ENCODE measurements at places on chromosomes 11 and 22.

DNA sequence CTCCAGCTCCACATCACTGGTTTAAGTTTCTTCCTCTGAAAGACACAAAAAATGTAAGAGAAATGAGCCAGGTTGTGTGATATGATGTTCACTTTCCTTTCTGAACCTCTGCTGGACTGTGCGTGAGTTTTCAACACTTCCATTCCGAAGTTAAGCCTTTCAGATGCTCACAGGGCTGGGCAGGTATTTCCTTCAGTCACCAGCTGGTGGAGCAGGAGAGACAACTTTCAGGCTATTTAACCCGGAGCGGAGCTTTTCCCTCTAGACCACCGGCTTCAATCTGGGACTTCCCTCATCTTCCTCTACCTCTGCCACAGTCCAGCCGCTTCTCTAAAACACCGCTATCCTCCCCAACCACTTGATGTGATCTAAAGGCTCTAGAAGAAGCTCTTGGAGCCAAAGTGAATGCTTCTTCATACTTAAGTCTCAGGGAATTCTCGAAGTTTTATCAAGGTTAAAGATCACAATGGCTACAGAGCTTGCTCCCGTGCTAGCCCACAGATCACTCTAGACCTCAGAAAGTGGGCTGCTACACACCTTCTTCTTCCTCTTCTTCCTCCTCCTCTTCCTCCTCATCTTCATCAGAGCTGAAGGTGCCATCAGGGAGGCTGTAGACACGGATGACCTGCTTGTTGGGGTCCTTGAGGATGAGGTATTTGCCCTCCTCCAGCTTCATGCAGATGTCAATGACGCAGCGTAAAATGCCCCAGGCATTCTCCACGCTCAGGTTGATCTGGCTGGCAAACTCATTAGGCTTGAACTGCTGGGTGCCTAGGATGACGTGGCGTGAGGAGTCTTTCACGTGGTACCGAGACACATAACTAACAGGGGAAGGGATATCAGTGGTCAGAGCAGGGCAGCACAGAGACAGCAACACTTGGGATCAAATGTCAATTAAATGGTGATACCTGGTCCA lies 4.4 kb upstream of the FOXRED2 start:
- DNase-seq: no peak

GRCh38 chr22:42915980-42916765 lies 59.1 kb upstream of the ARFGAP3 start:
- DNase-seq: no peak

GRCh38 chr11:15313862-15314261 lies 199.1 kb downstream of the INSC start:
- no peak for DNase-seq

GRCh38 chr22:17705951-17706900 lies 67.7 kb downstream of the BCL2L13 start:
- DNase-seq: peak; percentile 13

- no peak for DNase-seq
These were observed 2.2 kb downstream of the LMF2 start for GRCh38 chr22:50505276-50505775.

DNA sequence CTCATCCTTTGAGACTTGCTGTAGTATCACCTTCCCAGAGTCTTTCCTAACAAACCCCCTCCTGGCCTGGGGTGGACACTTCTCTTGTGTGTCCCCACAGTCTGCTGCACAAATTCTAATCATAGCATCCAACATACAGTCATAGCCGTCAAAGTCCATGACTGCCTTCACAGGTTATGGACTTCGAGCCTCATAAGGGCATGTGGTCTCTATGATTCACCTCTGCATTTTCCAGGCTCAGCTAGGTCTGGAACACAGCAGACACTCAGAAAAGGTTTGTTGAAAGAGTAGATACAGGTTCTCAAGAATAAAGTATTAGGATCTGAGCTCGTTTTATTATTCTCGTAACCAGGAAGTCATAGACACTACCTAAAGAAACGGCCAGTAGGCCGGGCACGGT lies 13.2 kb upstream of the SCUBE2 start:
- no peak for DNase-seq

DNA sequence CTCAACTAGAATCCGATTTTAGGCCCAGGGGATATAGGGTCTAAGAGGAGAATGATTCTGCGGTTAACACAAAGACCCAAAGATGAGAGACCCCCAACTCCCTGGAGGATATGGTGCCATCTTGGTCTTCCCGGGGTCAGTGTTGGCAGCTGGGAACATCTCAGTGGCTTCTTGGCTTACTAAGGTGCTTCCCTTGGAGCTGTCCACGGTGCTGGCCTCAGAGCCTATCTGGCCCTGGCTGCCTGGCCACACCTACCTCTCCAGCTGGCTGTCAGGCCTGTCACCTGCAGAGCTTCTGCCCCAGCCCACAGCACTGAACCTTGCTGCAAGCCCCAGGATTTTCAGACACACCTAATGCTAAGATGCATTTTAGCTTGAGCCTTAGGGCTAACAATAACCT lies 70.7 kb upstream of the THY1 start:
- DNase-seq: no peak

- DNase-seq: no peak
These were observed 33.2 kb upstream of the CCDC89 start for GRCh38 chr11:85718991-85719807.

GRCh38 chr11:45881708-45882368 lies 3.6 kb upstream of the MAPK8IP1 start:
- DNase-seq: no peak

DNA sequence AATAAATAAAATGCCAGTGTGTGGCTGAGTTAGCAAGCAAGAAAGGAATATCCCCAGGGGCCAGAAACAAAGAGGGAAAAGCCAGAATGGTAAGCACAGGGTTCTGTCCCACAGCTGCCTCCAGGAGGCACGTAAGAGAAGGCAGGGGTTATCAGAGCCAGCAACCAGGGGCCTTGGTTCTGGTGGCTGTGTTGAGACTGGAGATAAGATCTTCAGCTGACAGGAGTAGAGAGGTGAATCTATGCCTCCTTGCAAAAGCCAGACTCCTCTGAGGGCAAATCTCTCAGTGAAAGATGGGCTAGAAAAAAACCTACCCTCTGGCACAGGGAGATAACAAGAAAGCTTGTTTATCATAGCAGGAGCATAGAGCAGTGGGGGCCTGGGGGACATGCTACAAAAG lies 29.8 kb upstream of the NFAM1 start:
- no peak for DNase-seq

DNA sequence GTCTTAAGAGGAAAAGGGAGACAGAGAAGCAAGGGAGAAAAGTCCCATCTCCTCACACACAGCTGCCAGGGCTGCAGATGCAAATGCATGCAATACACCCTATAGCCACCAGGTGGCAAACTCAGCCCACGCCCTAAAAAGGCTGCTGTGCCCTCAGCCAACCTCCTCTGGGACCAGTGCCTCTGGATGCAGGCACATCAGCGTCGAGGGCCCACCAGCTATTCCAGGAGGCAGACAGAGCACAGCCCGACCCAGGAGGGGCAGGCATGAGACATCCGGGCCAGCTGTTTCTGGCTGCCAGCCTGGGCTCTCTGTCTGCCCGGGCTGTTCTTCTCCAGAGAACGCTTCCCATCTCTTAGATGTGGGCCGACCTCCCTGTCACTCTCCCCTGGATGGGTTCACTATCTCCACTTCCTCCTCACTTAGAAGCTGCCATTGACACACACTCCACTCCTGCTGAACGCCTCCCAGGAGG lies 39.7 kb downstream of the TPBGL start:
- DNase-seq: peak; percentile 58

DNA sequence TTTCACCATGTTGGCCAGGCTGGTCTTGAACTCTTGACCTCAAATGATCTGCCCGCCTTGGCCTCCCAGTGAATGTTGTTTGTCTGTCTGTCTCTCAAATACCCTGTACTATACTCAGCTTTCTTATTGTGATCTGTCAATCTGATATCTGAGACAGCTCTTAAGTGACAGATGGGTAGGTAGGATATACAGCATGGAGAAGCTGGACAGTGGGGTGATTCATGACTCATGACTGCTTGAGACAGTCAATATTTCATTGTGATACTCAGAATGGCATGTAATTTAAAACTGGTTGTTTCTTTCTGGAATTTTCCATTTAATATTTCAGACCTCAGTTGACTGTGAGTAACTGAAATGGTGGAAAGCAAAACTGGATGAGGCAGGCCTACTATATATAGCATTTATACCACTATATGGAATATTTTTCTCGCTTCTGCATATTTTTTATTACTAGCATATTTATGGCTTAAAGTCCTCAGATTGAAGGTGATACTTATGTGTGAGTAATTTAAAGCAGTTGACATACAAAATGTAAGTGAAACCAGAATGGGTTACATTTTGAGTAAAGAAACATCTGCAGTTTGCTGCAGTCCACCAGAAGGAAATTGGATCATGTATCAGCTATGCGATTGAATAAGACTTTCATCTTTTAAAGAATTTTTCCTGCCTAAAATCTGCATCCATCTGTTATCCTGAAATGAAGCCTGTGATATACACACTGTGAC lies 22.3 kb downstream of the ARHGAP42 start:
- DNase-seq: no peak

DNA sequence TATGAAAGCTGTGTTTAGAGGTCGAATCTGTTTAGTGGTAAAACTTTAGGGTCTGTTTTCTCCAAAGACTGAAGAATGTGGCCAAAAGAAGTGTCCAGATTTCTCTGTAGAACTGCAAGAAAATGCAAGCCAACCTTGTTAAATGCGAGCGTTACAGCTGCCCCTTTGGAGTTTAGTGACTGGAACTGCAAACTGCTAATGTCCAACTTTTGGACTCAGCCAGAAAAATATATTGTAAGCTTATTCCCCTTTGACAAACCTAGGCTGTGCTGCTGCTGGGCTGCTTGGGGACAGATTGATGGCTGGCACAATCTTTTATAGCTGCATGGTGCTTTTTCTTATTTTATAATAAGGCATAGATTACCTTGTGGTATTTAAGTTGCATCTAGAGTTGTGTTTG lies 3.9 kb downstream of the TEAD1 start:
- DNase-seq: no peak

DNA sequence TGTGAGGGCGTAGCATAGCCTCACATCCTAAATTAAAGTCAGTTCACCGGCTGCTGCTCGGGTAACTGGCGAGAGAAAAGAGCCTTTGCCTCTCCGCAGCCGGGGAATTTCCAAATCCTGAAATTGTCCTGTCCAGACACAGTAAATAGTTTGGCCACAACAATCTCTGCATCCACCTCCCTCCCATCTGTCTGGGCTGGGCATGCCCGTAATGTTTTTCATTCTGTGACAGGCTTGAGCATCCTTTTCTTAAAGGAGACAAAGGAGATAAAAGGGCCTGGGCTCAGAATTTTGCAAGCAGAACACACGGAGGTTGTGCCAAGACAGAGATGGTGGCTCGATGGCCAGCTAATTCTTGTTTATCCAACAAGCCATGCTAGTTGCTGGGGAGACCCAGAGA lies 19.2 kb upstream of the CBX6 start:
- DNase-seq: no peak

GRCh38 chr22:48187356-48187755 lies 1424.9 kb downstream of the TBC1D22A start:
- DNase-seq: no peak

Data from activated CD8-positive, alpha-beta memory T cell treated with anti-CD3 and anti-CD28 coated beads for 4 hours (primary cell).